D721Med (cell line): ENCODE measurements at places on chromosomes 11 and 22.

GRCh38 chr22:31084811-31085492, 3.8 kb downstream of the SMTN start:
- DNase-seq: peak; percentile 77

DNA sequence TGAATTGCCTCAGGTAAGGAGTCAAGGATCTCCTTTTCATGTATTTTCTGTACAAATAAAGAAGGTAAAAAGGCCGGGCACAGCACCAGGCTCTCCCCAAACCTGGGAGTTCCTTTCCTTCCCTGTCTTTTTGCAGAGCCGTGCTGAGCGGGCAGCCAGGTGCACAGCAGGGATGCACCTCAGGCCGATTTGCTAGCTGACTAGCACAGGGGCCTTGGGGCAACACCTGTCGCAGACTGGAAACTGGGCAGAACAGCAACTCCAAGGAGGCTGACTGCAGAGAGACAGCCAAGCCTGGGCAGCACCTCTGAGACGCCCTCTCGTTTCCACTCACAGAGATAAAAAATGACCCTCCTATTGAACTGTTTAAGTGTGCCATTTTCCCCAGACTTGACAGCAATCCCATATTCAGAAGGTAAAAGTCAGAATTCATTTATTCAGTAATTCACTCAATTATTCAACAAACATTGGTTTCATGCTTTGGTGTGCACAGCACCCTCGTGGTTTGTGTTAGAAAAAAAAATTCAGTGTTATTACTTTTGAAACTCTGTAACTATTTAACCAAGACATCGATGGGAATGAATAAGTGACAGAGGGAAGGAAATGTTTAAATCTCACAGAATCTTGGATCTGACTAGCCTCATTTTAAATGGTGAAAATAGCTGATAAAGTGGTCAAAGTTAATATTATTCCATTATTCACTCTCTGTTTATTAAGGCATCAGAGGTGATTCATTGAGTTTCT, 120.9 kb downstream of the GALNT18 start:
- DNase-seq: no peak

GRCh38 chr11:70335511-70335910, 62.8 kb upstream of the CTTN start:
- no peak for DNase-seq

DNA sequence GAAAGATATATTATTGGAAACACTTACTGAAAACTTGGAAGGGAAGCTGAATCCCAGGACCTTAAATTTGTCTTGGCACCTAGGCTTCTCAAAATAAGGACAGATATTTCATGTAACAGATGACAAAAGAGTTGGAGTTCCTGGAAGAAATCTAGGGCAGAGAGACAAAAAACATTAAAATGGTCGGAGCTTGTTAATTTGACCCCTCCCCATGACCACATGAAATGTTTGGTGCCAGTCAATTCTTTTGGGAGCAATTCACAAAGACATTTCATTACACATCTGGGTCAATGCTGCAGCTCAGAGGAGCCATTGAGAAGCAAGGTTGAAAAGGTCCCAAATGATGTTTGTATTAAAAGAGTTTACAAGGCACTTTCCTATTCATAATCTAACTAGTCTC, 162.0 kb upstream of the GUCY1A2 start:
- DNase-seq: no peak

DNA sequence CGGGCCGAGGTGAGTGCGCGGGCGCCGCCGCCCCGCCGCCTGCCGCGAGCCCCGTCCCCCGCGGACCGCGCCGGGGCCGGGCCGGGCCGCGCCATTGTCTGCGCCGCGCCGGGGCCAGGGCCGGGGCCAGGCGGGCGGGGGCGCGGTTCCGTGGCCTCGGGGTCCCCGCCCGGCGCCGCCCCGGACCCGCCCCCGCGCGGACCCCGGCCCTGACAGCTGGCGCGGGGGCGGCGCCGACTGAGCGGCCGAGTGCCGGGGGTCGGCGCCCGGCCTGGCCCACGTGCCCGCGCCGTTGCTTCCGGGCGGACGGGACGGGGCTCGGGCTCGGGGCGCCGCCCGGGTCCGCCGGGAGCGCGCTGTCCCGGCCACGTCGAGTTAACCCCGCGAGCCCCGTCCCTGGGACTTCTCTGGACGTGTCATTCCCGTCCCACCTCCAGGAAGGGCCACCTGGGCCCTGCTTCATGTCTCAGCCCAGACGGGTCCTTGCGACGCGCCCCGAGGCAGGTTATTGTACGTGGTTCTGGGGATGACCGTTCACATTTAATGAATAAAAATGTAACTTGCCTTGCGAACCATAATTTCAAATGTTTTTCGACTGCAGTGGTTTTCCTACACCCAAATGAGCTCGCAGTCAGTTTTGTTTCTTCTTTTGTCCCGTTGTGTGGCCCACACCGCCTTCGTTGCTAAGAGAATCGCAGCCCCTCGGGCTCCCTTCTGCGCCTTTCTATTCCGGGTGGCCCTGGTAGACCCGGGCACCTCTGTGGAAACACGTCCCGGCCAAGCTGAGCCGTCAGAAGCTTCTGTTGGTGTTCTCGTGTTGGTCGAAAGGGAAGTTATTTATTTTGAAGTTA, 562 bp downstream of the ZBED4 start:
- no peak for DNase-seq

- DNase-seq: no peak
These were observed 79.2 kb upstream of the CEP126 start for GRCh38 chr11:101835506-101836063.

DNA sequence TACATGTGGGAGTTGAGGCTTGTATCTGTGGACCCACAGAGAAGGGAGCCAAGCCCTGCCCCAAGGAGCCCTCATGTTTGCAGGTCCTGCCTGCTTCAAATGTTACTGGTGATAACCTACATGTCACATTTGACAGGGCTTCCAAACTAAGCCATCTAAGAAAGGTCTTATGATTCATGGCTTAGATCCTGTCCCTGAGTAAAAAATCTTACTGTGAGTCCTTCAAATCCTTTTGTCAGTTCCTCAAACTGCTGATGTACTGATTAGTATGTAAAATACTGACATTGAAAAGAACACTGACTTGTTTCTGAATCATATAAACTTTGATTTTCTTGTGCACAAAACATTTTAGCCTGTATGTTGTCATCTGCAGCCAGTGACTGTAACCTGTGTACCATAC, 1.0 kb upstream of the PANX1 start:
- no peak for DNase-seq

- no peak for DNase-seq
These were observed 47.8 kb downstream of the ARHGAP42 start for GRCh38 chr11:100734743-100735527.

DNA sequence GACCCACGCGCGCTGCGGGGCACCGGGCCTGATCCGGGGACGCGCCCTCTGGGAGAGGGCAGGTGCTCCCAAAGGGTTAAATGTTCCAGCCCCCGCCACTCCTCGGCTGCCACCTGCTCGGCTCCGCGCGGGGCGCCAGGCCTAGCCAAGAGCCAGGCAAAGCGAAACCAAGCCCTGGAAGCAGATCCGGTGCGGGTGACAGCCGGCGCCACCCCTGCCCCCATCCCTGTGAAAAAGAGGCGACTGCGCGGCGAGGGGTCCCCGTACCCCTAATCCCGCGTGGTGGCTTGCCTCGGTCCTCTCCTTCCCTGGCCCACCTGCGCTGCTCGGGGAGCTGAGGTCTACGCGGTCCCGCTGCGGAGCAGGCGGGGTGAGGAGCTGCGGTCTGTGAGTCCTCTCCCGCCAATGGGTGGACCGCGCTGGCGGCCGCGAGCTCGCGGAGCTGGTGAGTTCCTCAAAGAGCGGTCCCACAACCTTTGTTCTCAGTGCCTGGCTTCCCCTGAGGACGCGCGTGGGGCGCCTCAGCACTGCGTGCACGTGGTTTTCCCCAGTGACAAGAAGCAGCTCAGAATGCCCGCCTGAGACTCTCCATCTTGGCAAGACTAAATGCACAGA, at the start of gene ME3:
ME3 (minus strand) TSS at position 610 of the 615 bp plus-strand sequence.
- DNase-seq: no peak

DNA sequence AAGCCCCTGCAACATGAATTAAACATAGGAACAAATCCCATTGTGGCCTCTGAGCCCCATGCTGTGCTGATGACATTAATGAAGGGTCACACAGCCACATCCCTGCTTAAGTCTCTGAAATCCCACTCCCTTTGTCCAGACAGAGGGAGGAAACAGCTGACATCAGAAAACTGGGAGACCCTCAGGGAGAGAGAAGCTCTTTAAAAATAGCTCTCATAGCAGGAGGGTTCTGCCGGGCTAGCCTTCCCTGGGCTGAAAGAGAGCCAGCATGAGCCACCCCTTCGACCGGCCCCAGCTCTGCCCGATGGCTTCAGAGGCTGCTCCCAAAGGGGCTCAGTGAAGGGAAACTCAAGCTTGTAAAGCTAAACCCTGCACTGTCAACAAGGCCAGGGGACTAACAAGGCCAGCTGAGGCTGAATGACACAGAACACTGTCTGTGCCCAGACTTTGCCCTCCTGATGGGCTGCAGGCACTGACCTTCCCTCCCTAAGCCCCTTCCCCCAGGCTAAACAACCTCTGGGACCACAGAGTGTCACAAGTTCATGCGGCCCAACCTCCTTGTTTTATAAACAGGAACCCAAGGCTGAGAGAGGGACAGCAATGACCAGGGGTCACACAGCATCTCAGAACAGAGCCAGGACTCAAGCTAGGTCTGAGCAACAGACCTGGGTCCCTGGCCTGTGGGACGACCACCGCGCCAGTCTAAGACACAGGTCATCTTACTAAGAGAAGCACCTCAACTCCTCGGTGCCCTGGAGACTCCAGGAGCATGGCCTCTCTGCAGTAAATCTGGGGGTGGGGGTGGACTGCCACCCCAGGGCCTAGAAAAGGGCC, 163.8 kb downstream of the CHST1 start:
- DNase-seq: no peak

DNA sequence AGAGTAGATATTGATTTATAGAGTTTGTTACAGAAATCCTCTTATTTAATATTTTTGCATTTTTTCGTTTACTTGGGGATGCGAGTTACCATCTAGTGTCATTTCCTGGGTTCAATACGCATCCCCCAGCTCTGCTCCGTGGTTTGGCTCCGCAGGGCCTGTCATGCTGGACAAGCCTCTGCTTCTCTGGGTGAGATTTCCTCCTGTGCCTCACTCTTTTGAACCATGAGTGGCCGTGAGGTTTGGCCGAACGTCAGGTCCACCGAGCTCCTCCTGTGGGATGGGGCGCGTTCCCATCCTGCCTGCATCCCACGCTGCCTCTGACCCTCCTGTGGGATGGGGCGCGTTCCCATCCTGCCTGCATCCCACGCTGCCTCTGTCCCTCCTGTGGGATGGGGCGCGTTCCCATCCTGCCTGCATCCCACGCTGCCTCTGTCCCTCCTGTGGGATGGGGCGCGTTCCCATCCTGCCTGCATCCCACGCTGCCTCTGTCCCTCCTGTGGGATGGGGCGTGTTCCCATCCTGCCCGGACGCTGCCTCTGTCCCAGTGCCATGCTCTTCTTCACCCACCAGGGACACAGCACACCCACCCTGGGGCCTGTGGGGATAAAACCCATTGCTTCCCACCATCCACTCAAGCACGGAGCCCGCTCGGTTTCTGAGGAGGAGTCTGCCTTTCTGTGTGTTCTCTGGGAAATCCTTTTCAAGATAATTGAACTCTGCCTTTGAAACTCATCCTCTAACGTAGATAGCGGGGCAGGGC, 506.8 kb downstream of the BRD1 start:
- DNase-seq: no peak

DNA sequence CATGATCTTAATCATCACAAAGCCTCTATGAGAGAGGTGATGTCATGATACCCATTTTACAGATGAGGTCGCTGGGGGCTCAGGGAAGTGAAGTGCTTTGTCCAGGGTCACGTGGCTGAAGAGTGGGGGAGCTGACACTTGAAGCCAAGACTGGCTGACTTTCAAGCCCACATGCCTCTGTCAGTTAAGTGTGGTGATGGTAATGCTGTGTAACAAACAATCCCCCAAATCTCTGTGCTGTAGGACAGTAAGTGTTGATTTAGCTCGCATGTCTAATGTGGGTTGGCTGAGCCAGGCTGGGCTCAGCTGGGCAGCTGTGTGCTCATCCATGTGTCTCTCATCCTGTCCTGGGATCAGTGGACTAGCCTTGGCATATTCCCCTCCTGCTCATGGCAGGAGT, 87.1 kb upstream of the GRK3 start:
- no peak for DNase-seq

DNA sequence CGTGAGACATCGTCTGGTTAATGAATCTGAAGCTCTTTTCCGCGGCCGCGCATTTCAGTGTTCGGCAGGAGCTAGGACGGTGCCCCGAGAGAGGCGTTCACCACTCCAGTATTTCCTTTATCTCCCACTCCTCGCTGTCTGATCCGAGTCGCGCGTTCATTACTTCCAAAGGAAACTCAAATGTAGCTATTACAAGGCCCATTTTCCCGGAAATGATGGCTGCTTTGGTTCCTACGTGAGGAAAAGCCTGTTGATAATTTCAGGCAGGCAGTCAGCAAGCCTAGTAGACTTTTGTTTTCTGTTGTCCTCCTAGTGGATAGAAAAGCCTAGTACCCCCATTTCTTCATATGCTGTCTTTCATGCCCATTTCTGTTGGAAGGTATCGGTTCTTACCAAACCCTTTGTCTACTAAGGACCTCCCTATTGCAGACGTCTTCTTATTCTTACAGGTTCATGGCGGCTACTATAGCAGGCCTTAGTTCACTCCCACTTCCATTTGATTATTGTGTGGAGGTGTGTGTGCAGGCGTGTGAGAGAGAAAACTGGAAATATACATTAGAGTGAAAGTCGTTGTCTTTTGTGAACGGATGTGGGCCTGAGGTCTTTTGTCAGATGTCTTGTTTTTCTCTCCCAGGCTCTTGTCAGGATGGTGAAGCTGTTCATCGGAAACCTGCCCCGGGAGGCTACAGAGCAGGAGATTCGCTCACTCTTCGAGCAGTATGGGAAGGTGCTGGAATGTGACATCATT, 737 bp downstream of the RBM4 start:
- no peak for DNase-seq

DNA sequence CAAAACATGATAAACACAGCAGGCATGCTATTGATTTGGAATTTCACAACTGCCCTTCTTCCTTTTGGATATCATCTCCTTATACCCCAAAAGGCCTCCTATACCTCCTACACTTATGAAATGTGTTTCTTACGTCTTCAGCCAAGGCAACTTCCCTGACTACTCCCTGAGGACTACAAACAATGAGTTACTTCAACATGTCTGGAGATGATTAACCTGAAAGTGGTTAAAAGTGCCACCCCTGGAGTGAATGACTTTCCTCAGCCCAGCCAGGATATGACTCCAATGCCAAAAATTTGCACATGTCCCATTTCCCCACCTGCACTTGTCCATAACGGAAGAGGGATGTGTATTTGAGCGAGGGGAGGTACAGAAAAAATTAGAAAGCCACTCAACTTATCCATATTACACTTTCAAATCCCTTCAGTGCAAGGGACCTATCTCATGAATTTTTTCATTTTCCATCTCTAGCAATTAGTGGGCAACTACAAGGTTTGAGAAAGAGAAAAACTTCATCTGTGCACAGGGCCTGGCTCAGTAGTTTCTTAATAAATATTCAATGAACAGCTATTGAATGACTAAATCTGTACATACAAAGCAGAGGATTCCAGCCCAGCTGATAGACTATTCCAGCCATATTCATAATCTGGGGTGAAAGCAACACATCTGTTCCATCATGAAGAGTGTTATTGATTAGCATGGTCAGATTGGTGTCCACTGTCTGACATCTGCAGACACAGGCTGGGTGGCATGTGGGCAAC, 36.8 kb downstream of the KIRREL3 start:
- DNase-seq: no peak
